ENCODE measurements at places on chromosomes 5 and 9.

DNA sequence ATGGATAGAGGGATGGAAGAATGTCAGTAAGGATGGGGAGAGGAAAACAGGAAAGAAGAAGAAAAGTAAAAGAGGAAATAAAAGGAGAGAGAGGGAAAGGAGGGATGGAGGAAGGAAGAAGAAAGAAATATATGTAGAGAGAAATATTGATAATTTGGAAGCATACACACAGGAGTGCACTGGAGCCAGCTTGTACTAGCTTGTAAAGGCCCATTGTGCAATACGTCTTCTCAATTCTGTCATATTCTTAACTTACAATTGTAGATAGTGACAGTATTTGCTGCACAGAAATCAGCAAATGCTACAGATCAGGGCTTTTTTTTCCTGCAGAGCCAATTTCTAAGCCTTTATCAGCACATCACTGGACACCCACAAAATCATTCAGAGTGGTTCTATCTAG, 458.8 kb upstream of the WWC1 start:
- no peak for DNase-seq

DNA sequence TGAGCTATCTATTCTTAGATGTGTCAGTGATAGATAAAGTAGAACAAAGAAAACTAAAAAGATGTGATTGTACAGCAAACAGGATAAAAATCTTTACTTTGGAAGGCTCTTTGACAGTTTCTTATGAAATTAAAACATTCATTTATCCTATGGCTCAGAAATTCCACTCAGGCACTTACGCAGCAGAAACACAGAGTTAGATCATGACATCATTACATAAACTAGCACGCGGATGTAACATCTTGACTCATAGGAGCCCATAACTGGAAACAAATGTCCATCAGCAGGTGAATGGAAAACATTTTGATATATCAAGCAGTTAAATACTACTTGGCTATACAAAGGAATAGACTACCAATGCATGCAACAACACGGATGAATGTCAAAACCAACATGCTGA, 45.3 kb downstream of the ICE1 start:
- no peak for DNase-seq

DNA sequence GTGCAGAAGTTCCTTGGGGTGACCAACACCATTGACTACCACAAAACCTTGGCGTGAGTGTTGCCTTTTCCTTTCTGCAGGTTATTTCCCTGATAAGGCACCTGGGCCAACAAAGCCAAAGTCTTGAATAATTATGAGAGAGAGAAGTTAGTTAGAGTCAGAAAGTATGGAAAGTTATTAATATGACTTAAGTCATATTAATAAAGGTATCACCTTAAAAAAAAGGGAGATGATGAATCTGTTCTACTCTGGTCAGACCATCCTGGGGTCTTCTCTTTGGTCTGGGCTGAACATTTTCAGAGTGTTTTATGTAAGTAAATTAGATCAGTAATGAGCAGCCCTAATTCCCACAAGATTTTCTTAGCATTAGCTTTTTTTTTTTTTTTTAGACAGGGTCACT, 41.8 kb downstream of the NDST1 start:
- no peak for DNase-seq

DNA sequence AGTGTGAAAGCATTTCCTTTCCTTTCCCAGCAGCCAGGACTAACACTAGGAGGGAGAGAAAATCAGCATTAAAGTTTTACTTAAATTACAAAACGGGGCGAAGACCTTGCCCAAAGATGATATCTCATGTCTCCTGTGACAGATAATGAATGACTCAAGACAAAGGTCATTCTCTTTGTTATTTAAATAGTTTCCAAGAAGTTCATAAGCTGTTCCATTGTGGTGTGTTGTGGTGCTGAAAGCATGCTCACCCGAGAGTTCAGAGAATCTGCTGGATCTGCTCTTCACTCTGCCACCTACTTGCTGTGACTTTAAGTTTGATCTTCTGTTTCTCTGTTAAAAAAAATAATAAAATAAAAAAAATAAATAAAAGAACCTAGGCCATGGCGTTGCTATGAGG, 265.9 kb upstream of the NR4A3 start:
- DNase-seq, result no peak

DNA sequence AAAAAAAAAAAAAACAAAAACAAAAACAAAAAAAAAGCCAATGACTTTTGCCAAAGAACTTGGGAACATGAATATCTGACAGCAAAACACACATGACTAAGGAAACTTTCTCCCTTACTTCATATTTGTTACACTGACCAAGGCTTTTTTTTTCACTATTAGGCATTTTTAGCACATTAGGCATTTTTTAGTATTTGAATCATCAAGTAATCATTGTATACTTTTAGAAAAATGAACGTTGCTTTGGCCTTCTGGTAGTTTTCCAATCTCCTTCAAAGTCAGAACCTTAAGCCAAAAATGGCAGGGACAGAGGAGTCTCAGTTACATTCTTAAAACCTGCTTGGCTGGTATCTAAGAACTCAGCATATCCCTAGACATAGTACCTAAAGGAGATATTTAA, 19.3 kb downstream of the NREP start:
- DNase-seq, result no peak

Measured in breast epithelium (tissue), 4 donors.